NCI-H1694 treated with DMSO at 0.1 percent for 48 hours (cell line): ENCODE measurements at places on chromosomes 2 and 18.

DNA sequence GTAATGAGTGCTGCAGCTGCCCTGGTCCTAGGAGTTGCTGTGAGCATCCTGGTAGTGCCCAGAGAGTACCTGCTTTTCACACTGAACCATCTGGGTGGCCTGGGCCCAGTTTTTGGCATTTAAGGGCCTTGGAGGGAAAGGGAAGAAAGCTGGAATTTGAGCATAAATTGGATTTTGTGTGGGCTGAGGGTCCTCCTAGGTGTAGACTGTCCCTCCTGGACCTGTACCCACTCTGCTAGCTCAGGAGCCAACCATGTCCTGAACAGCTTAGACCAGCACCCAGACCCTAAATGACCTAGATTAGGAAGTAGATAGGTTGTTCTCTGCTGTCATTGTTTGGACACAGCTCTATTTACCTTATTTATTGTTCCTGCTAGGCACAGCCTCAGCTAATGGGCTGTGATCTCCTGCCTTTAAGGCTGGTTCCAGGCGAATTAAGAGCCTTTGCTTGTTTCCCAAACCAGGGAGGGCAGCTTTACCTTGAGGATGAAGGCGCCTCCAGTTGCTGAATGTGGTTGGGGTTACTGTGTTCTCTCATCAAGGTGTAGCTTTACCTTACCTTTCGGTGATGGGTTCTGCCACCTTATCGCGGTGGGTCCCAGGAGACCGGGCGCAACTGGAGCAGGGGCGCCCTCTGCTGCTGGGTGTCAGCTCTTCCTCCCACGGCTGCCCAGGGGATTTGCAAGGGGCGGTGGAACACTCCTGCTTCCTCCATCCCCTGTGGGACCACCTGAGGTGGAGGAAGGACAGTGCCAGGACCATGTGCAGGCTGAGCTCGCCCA is 34.4 kb downstream of the ITGA6 start:
- peak; percentile 36 for DNase-seq

- DNase-seq: no peak
Measured at GRCh38 chr2:212975333-212975732, 176.1 kb downstream of the IKZF2 start.

DNA sequence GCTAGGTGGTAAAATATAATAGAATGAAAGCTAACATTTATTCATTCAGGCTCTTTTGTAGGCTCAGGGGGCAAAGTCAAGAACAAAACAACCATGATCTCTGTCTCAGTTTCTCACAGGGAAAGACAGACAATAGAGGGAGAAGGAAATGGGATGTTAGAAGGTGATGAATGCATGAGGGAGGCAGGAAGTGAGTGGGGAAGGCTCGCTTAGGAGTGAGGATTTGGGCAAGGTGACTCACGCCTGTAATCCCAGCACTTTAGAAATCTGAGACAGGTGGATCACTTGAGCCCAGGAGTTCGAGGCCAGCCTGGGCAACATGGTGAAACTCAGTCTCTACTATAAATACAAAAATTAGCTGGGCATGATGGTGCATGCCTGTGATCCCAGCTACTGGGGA is 88.4 kb downstream of the CTIF start:
- no peak for DNase-seq

- no peak for DNase-seq
Measured at GRCh38 chr2:222609381-222609780, 46.5 kb downstream of the FARSB start.

- no peak for DNase-seq
Measured at GRCh38 chr2:152395572-152395971, 60.6 kb downstream of the FMNL2 start.

- DNase-seq: no peak
Measured at GRCh38 chr2:54956111-54956627, 94.1 kb downstream of the RTN4 start.

- no peak for DNase-seq
Measured at GRCh38 chr18:12946549-12947284, 1.1 kb upstream of the SEH1L start.

DNA sequence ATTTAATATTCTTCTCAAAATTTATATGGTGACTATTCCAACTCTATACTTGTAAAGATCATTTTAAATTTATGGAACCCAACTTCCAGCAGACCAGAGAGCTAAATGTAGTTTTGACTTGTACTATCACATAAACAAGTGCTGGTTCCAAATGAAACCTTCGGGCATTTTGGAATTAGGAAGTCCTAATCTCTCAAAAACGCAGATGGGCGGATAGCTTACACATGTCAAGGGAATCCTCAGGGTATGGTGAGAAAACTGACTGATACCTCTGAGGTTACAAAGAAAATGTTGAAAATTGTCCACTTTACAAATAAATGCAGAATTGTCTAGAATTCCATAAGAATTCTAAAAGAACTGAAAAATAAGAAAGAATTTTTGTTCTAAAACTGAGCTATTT is 224.1 kb downstream of the SS18 start:
- DNase-seq: no peak

- DNase-seq: no peak
Measured at GRCh38 chr2:169080250-169081069, 11.1 kb downstream of the DHRS9 start.

DNA sequence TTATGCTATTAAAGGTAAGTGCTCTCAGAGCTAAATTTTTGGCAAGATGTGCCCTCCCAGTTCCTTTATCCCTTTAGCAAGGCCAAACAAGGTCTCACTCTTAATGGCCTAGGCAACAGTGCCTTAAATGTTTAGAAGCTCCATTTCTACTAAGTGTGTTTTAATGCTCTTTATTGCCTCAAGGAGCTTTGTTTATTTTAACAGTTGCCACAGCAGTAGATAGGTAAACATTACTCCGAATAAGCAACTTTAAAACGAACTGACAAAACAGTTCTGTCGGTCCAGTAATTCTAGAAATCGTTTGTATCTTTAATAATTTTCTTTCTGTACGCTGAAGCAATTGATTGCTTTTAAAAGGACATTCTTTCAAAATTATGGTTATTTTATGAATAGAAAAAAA is 74.5 kb downstream of the PIEZO2 start:
- no peak for DNase-seq

GRCh38 chr2:232315923-232316299 is 62.6 kb upstream of the ALPP start:
- DNase-seq: no peak

- no peak for DNase-seq
Measured at GRCh38 chr2:233857511-233858141, 3.3 kb upstream of the HJURP start.

- DNase-seq: no peak
Measured at GRCh38 chr2:179344970-179345369, 80.3 kb upstream of the SESTD1 start.

GRCh38 chr2:226450141-226450540 is 349.5 kb downstream of the IRS1 start:
- no peak for DNase-seq

DNA sequence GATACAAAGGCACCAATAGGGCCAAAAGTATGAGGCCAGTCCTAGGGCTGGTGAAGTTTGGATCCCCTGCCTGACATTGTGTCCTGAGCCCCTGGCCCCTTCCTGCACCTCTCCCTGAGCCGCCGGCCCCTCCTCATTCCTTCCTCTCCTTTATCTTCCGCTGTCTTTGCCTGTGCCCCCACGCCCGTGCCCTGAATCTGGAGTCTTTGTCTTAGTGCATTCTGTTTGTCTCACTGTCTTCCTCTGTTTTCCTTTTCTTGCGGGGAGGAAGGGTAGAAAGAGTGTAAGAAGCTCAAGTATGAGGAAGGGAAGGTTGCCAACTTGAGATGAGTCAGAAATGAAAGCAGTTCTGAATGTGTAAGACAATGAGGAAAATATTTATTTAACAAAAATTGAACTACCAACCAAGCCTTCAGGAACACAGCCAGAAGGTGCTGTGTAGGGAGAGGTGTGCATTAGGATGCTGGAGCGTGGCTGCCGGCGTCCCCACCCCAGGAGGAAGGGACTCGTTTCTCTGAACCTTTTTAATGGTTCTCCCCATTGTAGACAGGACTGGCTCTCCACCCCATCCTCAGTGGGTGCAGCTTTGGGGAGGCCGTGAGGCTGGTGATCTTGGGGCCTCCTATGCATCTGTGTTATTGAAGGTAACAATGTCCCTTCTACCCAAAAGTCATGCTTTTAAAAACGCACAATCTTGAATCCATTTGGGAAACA is 133.1 kb downstream of the NEDD4L start:
- no peak for DNase-seq

DNA sequence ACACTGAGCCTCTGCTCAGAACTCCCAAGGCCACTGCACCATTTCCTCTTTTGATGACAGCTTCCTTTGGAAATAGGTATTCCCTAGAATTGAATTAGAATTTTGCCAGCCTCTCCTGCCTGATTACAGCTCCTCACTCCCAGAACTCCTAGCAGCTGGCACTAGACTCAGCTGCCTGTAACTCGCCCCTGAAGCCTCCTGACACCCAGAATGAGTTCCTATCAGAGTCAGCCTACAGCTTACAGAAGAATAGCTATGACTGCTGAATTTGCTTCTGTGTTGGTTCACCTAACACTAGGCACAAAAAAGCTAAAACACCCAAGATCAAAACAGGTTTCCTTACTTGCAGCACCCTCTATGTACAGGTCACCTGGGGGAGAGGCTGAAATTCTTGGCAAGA is 108.2 kb upstream of the PTPRM start:
- DNase-seq: no peak

DNA sequence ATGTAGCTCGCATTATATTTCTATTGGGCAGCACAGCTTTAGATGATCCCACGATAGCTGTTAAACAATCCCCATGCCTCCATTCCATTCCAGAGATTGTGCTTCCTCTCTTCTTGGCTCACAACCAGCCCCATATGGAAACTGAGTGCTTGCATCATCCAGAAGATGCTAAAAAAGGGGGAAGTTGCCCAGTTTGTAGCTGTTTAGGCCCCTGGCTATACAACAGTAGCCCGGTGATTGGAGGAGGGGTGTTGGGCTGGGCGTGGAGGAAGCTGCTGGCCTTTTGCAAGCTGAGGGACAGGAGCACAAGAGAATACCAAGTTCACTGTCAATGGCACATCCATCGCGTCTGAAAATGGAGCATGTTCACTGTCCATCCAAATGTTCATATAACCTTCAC is 360.2 kb downstream of the ALK start:
- no peak for DNase-seq

DNA sequence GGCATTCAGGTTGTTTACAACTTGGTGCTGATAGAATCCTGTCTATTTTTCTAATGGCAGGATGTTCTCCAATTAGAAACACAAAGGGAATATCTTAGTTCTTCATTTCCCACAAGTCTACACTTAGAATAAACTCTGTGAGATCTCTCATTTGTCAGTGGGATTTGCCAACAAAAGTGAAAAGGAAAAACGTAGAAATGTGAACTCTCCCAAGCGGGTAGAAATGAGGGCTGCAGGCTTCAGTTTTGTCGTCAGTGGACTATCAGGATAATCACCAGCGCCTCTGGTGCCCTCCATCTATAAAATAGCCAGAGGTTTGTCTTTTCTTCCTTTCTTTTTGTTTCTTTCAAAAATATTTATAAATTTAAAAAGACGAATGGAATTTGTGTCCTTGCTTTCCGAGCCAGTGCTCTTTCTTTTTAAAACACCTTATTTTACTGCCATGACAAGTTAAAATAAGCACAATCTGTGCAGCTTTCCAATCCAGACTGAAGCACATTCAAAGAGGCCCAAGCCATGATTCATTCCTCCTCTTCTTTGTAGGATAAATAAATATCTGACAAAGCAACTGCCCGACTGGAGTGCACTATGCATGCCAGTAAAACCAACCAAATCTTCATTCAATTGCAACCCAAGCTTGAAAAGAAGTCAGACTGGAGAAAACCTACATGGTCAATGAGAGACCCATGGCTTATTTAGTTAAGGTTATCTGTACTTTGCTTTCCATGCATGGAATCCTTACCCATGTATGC is 185.8 kb downstream of the ANKRD44 start:
- DNase-seq: no peak

DNA sequence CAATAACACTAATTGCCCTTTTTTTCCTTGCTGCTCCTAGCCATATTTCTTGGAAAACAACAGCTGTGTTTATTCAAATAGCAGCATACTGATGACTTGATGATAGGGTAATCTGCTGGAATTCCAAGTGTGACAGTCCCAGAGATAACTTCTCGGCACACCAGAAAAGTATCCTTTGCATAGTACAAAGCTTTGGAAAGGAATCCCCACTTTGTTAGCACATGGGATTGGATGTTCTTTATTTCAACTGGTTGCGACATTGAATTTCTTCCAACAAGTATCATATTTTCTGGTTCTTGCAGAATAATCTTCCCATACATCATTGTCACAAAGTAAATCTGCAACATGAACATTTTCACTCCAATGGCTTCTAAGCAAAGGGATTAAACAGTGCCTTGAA is 445.8 kb upstream of the ACVR2A start:
- DNase-seq: no peak

DNA sequence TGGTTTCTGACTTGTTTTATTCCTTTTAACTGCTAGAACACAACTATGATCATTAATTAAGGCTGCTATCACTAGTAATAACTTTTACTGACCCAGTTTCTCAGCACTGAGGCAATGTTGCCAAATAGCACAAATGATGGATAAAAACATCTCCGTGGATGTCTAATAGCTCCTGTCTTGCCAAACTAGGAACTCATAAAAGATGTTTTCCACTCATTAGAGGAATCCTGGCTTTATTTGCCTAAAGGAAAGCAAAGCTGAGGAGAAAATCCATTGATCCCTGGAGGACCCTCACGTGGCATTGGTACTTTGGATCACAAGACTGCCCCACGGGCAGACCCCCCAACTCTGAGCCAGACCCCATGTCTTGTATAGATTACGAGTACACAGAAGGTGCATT is 96.1 kb upstream of the ZNF397 start:
- no peak for DNase-seq

DNA sequence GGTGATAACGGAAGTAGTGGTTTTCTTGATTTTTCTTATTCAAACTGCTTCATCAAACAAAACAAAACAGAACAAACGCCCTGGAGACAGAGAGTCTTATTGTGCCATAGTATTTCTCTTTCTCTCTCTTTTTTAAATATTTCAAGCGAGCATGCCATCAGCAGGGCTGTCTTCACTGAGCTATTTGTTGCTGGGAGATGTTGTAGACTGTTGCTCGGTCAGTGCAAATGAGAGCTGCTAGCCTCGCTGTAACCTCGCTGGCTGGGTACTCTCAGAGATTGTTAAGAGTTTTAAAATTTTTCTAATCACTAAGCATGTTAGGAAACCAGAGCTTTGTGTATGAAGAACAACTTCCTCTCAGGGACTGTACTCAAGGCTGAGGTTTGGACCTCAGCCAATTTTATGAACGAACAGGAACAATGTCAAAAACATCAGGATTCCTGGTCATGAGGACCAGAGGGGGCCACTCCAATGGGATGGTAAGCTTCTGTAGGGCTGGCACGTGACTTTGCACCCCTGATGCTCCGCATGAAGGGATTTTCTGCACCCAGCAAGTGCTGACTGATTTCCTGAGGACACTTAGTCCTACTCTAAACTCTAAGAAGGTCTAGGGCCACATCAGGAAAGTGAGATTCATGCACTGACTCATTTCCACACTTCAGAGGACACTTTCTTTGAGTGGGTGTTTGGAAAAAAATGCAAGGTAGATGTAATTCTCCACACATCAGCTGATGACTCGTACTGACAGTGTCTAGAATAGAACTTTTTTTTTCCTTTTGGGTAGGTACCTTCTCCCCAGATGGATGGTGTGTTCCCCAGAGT is 59.8 kb upstream of the IL1R1 start:
- no peak for DNase-seq
